Activated CD8-positive, alpha-beta T cell treated with anti-CD3 and anti-CD28 coated beads for 36 hours (primary cell): ENCODE measurements at places on chromosomes 13 and 19. TPM values are rescaled to one million over a fixed set of nuclear protein-coding genes. Genes with fewer than 3 reads are reported as not detected.

The RHPN2 gene
- total RNA-seq, result 5.3 TPM

The SWSAP1 gene
- total RNA-seq, result 1.5 TPM

The MCEMP1 gene
- not detected for total RNA-seq

The GARRE1 gene
- 8.1 TPM for total RNA-seq

The RNU6-9 gene
- total RNA-seq, result not detected

The CYP2F1 gene
- not detected for total RNA-seq

The CEACAM16 gene
- not detected for total RNA-seq

The ZNF878 gene
- total RNA-seq, result 1.0 TPM

The ZNF835 gene
- total RNA-seq, result 3.3 TPM

The LNX2 gene
- total RNA-seq, result 4.5 TPM

The COX7A1 gene
- total RNA-seq, result not detected

The PRR22 gene
- total RNA-seq, result 5.0 TPM

The RAB20 gene
- total RNA-seq, result 11.1 TPM

The HSH2D gene
- 23.5 TPM for total RNA-seq
